Stimulated activated CD8-positive, alpha-beta memory T cell treated with anti-CD3 and anti-CD28 coated beads, Interleukin-4, amount 100 ng/mL, for 1 hour (primary cell): ENCODE measurements at places on chromosomes 2 and 18.

DNA sequence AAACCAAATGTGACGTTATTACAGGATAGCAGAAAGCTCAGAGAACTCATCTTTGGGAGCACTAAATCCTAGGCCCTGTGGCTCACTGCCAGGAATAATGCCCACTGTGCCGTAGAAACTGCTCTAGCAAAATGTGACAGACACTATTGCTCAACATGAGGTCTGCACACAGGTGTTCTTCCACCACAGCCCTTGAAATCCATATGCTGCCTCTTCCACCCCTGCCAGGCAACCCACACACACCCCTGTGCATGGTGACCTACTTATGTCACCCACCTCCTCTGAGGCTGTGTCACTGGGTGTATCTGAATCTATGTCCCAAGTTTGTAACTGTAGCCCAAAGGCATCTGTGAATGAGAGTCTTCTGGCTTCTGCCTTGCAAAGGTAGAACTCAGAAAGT lies 66.1 kb upstream of the MBOAT2 start:
- no peak for DNase-seq

GRCh38 chr2:147549054-147549453 lies 295.8 kb upstream of the ACVR2A start:
- DNase-seq, result no peak

DNA sequence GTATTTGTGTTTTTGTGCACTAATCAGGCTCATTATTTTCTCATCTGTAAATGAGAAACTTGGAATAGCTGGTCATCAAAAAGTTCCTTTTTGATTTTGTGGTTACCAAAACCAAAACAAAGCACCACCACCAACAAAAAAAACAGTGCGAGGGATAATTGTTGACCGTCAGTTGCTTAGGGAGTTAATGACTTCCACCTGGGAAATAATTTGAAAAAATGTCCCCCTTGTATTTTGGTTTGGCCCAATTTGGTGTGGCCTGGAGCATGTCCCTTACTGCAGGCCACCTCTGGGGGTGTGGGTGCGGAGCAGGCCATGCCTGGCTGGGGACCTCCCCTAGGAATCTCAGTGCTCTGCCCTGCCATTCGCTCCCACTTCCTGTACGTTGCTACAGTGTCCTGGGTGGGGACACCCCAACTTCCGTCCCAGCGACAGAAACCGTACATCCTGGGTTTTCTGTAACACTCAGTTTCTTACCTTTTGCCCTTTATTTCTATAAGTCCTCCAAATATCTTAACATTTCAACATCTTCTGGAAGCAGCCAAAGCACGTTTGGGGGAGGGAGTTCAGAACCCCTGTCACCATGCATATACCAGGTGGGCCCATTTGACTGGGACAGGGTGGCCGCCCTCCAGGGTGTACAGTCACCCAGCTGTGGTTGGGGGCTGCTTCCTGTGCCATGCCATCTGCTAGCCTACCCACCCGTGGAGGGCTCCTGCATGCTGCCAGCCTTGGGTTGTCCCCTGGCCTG lies 31.3 kb downstream of the NCK2 start:
- no peak for DNase-seq

DNA sequence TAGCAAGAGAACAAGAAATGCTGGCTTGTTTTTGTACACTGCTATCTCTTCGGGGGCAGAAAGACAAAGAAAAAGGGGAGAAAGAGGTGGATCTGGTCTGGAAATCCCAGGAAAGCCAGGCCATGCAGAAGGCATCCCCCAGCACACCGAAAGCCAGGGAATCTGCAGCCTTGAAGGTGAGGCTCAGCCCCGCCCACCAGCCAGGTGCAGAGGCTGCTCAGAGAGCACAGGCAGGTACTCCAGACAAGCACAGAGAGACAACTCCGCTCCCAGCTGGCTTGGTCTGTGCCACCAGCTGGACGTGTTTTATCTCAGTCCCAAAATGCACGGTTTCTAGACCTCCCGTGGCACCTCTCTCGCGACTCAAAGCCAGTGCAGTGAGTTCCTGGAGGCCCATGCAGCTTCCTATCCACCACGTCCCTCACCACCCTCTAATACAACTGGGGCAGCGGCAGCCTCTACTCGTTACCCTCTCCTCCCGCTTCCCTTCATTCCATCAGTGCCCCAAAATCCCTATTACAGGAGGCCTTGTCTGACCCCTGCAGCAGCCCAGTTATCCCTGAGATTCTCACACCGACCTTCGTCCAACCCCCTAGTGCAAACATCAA lies 62.8 kb downstream of the HDAC4 start:
- no peak for DNase-seq

DNA sequence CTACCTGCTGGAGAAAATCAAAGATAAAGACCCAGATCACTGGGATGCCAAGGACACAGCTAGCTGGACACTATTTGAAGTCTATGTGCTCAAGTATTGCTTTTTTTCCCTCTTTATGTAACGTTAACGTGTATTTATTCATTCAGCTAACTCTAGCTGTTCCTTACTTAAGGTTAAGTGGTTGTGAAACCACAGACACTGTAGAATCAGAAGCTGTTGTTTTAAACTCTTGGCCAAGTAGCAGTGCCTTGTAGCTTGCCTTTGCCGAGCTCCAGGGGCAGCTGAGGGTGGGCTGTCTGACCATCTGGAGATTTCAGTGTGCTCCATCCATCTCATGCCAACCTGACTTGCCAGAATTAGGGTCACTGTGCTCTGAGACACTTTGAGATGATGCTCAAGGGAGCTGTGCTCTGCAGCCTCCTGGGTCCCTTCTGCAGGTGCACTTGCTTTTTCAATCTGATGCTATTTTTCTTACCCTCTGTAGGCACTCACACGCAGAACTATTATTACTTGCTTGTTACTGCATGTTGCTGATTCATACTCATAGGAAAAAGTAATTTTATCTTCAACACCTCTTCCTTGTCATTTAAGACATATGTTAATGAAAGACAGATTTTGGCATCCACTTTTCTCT lies 116.2 kb downstream of the METTL8 start:
- no peak for DNase-seq

DNA sequence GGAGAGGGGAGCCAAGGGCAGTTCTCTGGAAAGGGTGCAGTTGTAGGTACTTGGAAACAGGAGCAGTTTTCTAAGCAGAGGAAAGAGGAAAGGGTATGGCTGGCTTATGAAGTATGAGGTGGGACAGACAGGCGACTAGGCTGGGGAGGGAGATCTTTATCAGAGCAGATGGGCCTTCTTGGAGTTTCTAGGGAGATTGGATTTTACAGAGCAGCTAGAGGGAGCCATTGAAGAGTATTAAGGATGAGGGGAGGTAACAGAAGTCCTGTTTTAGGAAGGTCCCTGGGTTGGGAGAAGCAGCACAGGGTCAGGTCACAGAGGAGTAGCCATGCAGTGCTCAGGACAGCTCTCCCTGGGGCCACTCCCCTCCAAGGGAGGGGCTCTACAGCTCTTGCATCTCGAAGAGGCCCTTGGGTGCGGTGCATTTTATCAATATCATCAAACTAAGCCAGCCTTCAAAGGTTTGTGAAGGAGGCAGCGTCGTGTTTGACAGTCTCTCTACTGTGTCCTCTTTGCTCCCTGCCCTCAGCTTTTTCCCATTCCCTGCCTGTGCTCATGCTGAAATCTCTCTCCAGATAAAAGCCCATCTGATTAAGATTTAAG lies 154.3 kb downstream of the SETBP1 start:
- no peak for DNase-seq

DNA sequence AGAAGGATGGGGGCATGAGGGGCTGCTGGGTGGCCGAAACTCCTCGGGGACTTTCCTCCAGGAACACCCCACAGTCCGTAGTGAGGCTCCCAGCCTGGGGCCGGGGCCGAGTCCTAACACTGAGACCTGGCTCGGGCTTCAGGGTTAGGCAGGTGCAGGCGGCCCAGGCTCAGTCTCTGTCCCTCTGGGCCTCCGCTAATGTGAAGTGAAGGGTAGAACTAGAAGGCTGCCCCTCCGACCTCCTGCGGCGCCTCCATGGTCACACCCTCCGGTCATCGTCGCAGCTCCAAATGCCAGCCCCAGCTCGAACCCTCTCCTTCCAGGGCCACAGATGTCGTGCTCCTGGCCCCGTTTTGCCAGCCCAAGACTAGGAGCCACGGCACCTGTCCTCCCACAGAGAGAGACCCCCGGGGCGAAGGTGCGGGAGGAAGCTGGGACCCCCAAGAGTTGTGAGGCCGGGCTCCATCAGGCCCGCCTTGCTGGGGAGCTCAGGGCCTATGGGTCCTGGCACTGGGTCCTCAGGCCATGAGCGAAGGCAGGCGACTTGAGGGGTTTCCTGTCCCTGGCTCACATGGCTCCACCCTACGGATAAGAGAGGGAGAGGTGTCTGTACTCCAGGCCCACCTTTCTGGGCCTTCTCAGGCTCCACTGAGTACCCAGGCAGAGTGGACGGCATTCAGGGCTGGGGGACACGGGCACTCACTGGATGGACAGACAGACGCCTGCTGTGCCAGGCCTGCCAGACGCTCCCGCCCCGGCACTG lies 797 bp downstream of the ANO7 start:
- DNase-seq, result no peak

- DNase-seq, result no peak
These were observed 18.5 kb upstream of the UGT1A8 start for GRCh38 chr2:233598952-233599351.

DNA sequence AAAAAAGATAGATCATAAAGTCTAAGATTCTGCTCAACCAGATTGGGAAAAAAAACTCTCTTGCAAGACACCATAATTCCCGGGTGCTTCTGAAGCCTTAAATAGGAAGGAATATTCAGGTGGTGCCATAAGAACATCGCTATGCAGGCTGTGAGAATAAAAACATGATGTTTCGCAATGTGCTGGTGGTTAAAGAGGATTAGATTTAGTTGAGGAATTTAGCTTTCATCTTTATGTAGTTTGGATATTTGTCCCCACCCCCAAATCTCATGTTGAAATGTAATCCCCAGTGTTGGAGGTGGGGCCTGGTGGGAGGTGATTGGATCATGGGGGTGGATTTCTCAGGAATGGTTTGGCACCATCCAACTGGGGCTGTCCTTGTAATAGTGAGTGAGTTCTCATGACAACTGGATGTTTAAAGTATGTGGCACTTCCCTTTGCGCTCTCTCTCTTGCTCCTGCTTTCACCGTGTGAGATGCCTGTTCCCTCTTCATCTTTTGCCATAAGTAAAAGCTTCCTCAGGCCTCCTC lies 132.2 kb downstream of the AKAIN1 start:
- no peak for DNase-seq

DNA sequence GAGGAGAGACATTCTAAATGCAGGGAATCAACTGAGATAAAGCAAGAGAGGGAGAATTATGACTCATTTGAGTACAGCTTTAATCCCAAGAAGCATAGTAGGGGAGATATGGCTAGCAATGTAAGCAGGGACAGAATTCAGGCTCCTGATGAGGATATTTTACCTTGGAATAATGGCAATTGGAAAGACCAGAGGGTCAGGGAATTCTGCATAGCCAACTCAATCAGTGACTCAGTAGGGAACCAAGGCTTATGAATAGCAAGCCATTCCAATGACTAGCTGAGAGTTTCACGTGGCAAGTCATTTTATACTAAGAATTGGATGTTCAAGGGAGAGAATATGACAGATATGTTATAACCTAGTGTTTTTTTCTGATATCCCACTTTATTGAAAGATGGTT lies 563.8 kb upstream of the NETO1 start:
- no peak for DNase-seq

GRCh38 chr2:69817729-69818501 lies 11.5 kb upstream of the GMCL1 start:
- DNase-seq, result no peak

- no peak for DNase-seq
These were observed 164.5 kb downstream of the TDRD15 start for GRCh38 chr2:21288299-21288698.

- DNase-seq, result no peak
These were observed 48.4 kb upstream of the IGFBP5 start for GRCh38 chr2:216743781-216744180.

GRCh38 chr18:48099481-48100164 lies 169.2 kb upstream of the SMAD2 start:
- DNase-seq, result no peak

DNA sequence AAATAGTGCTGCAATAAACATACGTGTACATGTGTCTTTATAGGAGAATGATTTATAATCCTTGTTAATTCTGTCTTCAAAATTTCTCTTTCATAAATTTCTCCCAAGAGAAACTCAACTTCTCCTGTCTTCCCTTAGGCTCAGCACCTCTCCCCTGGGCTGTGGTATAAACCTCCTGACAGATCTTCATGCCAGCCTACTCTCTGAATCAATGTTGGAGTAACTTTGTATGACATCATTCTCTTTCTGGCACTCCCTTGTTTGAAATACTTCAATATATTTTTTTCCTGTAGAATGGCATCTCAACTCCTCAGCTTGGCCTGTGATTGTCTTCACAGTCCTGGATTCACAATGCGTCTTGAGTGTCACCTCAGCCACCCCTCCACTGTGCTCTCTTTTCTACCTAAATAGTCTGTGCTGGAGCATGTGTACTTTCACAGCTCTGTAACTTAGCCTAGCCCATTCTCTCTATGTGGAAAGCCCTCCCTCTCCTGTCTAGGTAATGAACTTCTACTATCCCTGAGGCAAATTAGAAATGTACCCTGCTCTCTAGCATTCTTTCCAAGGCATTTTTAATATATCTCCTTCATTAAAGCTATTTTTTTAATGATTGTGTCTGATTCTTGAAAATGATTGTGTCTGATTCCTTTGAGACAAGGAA lies 649.9 kb upstream of the FANCL start:
- DNase-seq, result no peak

GRCh38 chr18:28584731-28585130 lies 407.8 kb upstream of the CDH2 start:
- no peak for DNase-seq

GRCh38 chr2:105455488-105456003 lies 56.7 kb upstream of the FHL2 start:
- no peak for DNase-seq

- DNase-seq, result no peak
These were observed 259.9 kb upstream of the MYT1L start for GRCh38 chr2:2590841-2591541.

GRCh38 chr2:121911036-121911435 lies 155.6 kb downstream of the TSN start:
- no peak for DNase-seq

GRCh38 chr2:108329771-108330170 lies 41.1 kb downstream of the SULT1C2 start:
- DNase-seq, result no peak

DNA sequence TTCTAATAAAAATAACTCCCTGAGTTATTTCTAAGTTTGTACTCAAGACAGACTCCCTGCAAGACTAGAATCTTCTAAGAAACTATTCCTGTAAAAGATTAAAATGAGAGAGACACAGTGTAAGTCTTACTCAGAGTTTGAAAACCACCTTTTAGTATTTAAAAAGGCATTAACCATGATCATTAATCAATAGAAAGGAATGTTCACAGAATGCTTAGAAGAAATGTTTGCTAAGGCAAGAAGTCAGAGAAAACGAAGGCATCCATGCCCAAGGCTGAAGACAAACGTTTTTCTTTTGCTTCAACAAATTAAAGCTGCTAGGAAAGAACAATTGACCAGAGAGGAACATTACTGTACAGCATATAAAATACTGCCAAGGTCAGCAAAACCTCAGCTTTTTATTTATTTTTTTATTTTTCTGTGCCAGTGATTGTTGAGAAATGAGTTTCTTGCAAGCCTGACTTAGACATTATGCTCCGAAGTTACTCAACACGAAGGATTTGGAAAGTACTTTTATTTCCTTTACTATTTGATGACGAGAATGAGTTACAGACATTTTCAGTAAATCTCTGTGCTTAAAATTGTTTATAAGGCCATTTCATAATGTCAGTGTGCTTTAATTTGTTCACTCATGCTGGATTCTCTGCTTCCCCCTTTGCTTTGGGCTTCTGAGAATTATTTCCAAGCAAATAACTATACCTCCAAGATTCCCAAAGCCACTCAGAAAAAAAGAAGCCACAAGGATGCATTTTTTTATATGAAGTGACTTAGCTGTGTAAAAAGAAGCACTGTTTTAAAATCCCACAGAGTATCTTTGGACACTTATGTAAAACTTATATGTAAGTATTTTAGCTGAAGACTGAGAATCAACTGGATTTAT lies 20.5 kb downstream of the RND3 start:
- DNase-seq, result no peak
